ENCODE measurements at places on chromosomes 16 and 17.

DNA sequence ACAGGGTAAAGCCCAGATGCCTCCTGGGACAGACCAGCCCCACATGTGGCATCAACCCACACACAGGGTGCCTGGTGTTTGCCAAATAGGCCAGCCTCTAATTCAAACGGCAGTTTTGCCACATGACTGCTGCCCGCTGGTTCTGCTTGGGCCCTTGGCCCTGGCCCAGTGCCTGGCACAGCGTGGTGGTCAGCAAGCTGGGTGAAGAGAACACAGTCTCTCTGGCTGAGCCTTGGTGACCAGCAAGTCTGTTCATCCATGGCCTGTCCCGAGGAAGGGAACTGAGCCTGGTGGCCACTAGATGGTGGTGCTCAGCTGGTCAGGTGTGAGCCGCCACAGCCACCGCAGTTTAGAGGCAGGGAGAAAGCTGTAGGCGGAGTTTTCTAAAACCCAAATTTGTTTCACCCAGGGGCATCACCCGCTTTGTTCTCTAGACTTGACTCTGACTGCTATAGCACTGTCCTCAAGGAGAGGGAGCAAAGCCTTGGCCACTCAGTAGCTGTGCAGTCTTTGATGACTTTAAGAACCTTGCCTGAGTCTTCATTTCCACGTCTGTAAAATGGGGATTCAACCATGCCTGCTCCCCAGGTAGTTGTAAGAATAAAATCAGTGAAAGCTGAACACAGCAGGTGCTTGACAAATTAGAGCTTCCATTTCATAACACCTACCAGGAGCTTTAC lies 4.7 kb upstream of the GFAP start:
- DNase-seq, result peak; percentile 89

- no peak for DNase-seq
These were observed 81.1 kb upstream of the DNAH17 start for GRCh38 chr17:78658281-78658785.

DNA sequence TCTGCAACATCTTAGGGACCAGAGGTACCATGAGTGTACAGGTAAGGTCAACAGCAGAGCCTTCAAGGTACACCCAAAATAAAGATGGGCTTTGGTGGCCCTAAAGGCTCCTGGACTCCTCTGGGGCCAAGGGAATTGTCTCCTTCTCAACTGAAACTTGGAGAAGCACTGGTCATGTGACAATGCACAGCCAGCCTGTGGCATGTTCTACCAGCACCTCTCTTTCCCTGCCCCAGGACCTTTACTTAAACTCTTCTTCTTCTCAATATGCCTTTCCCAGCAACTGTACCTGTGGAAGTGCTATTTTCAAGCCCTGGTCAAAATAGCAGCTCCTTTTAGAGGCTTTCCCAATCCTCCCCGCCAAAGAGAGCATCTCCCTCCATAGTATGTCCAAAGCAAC lies 28.4 kb downstream of the PIPOX start:
- DNase-seq, result no peak

DNA sequence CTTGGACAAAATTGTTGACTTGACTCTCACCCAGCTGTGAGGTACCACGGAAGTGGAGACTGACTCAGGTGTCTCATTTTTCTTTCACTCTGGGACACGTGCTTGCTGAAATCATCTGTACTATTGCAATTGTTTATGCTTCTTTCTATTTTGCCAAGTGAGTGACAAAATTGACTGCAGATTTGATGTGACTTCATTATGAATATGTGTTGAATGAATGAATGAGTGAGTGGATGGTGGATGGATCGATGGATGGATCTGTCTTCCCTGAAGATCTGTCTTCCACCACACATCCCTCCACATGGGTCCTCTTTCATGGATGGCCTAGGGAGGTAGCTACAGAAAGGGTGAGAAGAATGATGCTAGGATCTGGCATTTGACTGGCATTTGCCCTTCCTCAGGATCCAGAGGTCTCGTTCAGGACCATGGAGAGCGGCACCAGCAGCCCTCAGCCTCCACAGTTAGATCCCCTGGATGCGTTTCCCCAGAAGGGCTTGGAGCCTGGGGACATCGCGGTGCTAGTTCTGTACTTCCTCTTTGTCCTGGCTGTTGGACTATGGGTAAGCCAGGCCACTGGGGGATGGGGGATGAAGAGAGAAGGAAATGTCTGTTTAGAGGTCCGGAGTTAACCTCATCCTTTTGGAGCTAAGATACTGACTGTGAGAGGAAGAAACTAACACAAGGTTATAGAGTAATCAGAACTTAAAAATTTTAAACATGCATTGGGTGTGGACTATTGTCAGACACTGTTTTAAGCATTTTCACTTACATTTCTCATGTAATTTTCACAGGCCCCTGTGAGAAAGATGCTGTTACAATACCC lies 12.7 kb downstream of the SLC5A11 start:
- DNase-seq, result peak; percentile 87

DNA sequence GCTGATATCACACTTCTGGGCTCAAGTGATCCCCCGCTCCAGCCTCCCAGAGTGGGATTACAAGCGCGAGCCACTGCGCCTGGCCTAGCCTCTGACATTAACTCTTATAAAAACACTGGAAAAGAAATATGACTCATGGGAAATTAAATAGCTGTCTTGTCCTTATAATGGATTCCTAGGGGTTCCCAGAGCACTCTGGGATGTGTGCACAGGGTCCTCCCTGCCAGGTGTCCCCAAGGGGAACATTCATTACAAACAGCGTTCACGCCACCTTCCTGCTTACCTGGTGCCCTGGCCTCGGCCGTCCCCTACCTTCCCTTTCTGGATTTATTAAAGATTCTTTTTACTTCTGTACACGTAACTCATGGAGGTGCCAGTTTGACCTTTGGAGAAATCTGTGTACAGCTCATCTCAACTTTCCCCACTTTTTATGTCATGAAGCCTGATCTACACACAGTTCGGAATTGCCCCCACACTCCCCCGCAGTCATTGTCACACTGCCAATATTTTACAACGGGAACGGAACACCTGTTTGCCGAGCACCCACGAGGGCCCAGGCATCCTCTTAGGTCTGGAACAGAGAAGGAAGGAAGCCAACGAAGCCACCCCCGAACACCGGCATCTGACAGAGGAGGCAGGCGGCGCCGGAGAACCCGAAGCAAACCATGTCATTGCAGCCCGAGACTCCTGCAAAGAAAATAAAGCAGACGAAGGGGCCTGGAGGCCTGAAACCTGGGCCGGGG lies 39.7 kb upstream of the MEAK7 start:
- no peak for DNase-seq

All from hepatocyte (in vitro differentiated cells).